ENCODE measurements at places on chromosomes 6 and 20.

GRCh38 chr6:36349240-36349639, 12.6 kb upstream of the BNIP5 start:
- DNase-seq = no peak

- no peak for DNase-seq
These were observed 504.8 kb downstream of the MEI4 start for GRCh38 chr6:78157606-78158005.

DNA sequence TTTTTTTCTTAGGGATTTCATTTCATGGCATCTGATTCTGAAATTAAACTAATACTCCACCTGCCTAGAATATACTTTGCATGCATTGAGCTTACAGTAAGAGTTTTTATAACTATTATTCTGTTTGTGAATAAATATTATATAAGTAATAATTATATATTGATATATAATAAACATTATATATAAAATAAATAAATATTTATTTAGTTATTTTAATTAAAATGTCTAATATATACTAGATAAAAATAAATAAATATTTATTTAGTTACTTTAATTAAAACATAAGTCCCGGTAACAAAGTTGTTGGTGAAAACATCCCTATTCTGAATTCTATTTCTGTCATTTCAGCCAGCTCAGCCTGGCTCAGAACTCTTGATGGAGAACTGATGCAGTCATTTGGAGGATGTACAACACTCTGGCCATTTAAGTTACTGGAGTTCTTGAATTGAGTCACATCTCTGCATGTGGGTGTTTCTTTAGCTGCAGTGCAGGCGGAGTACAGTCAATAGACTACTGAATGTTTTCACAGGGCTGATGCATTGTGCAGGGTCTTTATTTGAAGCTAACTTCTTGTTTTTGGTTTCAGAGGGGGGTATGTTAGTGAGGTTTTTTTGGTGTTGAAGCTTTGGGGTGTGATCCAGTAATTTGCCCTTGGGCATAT, 508.9 kb upstream of the ADGRB3 start:
- no peak for DNase-seq

DNA sequence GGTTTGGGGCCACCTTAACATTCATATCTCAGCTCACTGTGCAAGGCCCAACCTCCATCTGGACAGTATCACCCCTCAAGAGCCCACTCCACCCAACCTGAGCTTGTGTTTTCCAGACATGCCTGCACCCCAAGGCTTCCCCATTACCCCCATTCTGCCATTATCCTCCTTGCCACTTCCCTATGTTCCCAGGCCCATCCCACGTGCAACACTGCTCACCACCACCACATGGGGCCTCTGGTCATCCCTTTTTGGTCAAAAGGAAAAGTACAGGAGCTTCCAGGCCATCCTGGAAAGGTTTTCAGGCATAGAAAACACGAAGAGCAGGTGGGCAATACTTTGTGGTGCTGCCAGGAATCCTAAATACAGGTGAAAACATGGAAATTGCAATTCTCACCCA, 140.3 kb downstream of the SYNDIG1 start:
- DNase-seq = no peak

- DNase-seq = no peak
These were observed 1.5 kb downstream of the SERPINB1 start for GRCh38 chr6:2839982-2840748.

DNA sequence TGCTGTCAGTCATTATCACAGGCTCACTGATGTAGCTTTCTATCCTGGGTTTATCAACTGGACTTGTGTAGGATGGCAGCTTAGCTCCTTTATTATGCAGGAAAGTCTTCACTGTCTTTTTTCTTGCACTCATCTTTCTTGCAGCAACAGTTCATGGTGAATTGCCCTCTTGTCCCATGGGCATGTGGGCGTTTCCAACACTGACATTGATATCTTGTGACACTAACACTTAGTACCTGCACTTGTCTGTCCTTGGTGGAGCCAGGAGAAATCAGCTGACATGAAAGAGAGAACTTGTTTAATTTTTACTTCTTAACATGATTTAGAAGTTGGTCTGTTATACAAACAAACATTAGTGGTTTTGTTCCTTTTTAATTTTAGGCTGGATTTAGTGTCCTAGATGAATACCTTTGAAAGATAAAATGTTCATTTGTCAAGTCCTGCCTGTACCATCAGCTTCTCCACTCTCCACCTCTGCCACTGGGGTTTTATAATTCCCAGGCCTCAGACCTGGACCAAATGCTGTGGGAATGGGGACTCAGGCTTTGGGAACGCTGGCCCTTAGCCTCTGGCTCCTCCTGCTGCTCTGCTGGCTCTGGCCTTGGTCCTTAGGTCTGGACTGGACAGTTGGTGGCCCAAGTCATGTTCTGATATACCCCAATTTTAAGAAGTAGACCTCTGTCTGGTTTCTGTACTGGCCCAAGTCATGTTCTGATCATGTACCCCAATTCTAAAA, 161.0 kb upstream of the LAMP5 start:
- DNase-seq = no peak

All from activated T-cell treated with anti-CD3 and anti-CD28 coated beads, Interleukin-2, amount 50 U/mL, for 1 hour (primary cell).